ENCODE measurements at places on chromosomes 11 and 22. TPM values are rescaled to one million over a fixed set of nuclear protein-coding genes. Genes with fewer than 3 reads are reported as not detected.

DNA sequence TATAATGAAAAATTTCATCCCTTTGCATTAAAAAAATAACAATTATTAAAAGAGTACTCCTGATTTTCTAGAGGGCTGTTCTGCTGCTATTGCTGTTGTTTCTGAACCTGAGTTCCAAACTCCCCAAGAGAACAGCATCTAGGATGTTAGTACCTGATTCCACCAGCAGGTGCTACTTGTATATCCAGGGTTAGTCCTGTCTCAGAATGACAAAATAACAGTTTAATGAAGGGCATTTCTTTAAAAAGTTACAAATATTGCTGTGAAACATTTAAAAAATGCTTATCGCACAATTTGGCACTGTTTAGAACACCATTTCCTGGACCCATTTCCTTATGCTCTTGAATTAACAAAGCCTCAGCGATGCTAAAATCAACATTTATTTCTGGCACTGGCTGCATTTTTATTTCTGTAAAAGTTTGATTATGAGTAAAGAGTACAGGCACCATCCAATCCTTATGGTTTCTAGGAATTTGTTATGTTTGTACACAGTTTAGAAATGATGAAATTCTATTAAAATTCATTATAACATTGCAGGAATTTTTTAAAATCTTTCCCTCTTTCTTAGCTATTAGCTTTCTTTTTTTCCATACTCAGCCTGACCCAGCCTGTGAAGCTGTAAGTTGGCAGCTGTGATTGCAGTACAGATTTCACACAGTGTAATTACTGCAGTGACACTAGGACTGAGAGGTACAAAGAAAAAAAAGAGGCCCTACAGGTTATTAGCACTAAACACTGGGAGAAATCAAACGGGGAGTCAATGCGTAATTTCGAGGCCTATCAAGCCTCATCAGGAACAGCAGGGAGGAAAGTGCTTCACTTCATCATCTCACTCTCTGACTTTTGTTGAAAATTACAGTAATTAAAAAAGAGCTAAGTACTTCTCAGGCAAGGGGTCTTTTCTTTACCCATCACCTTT, 208.8 kb downstream of the DCDC1 start:
- no peak for DNase-seq

NRXN2 gene
- total RNA-seq, result 3.5 TPM

- no peak for DNase-seq
Measured at GRCh38 chr11:94585399-94585798, 18.2 kb downstream of the PIWIL4 start.

- DNase-seq, result no peak
Measured at GRCh38 chr11:10659339-10660216, 34.0 kb downstream of the IRAG1 start.

DNA sequence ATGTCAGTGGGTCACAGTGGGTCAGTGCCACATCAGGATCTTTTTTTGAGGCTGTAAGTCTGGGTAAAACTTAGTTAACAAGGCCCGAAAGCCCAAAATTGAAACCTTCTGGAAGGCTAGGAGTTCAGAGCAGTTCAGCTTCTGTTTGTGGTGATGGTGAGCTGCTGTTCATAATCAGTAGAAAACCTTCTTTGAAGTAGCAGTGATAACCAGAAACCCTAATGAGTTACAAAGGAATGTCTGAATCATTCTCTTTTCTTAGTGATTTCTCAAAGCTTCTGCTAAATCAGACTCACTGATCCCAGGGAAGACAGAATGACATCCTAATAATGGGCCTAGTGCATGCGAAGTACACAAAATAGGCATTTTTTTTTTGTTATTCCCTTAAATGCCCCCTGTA, 124.7 kb downstream of the PARVA start:
- no peak for DNase-seq

DNA sequence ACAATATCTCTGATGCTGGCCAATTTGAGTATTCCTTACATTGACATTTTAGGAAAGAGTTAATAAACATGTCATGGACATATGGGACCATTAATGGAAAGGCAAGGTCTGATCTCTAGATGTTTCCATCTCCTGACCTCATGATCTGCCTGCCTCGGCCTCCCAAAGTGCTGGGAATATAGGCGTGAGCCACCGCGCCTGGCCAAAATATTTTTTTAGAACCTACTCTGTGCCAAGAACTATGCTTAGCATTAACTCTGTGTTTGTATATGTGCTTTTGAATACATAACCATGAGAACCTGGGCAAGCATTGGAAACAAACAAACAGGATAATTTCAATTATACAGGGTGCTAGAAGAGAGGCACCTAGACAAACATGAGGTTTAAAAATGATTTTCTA, 123.2 kb downstream of the ATG16L2 start:
- DNase-seq, result no peak

- no peak for DNase-seq
Measured at GRCh38 chr11:19912958-19913892, 200.6 kb downstream of the NAV2 start.

GRCh38 chr11:107931206-107931605, 3.0 kb downstream of the RAB39A start:
- DNase-seq, result no peak

DNA sequence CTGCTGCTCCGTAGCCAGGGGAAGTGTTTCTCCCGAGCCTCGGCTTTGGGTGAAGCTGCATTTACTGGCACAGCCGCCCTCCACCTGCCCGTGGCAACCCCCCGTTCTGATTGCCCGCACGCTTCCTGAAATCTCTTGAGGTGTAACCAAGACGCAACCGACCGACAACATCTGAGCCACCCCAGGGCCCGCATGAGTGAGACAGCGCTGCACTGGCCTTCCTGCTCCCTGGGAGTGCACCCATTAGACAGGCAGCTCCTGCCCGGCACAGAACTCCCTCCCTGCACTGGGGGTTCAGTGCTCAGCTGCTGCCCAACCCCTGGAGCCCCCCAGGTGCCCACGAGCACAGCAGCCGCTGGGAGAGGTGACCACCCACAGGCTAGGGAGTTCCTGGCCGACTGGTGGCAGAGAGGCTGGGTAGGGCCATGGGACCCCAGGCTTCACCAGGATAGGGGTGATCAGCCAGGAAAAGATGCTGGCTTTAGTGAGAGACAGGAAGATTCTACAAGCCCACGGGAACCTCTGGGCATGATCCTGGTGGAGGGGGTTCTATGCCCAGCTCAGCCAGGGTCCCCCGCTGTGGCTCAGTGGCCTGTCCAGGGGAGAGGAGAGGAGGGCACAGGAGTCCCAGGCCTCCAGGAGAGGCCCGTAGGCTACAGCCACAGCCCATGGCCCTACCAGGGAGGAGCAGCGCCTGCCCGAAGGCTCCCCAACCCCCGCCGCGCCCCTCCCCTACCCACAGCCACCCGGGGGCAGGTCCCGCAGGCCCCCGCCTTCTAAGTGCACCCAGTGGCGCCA, 14.6 kb downstream of the PLXNB2 start:
- DNase-seq, result no peak

- DNase-seq, result no peak
Measured at GRCh38 chr11:17392872-17393271, 4.4 kb upstream of the KCNJ11 start.

KCNJ11 gene
- total RNA-seq, result 9.8 TPM

- no peak for DNase-seq
Measured at GRCh38 chr11:83153764-83154163, 3.2 kb upstream of the PCF11 start.

GRCh38 chr11:12587333-12587991, 86.8 kb upstream of the TEAD1 start:
- DNase-seq, result no peak

DNA sequence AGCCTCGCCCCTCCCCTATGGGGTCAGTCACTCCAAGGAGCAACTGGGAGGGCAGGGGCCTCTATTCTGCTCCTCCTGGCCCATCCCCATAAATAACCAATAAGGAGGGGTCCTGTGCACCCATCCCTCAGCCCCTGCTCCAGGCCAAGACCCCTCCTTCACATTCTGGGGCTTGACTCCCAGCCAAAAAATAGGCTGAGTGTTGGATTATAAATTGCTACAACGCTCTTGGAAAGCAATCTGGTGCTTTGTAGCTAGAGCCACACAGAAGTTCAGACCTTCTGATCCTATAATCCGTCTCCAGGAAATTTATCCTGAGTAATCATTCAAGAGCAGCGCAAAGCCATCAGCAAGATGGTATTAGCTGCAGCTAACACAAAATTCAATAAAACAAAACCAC, 42.5 kb downstream of the ABCC8 start:
- no peak for DNase-seq

GRCh38 chr11:133985981-133986944, 29.5 kb upstream of the IGSF9B start:
- no peak for DNase-seq

ACR gene
- total RNA-seq, result 0.40 TPM

DNA sequence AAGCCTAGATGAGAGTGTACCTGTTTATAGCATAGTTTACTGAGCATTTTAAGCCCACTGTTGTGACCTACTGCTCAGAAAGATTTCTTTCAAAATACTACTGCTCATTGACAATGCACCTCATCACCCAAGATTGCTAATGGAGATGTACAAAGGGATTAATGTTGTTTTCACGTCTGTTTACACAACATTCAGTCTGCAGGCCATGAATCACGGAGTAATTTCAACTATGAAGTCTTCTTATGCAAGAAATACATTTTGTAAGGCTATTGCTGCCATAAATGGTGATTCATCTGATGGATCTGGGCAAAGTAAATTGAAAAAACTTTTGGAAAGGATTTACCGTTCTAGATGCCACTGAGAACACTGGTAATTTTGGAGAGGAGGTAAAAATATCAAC, 112.9 kb downstream of the KIF18A start:
- no peak for DNase-seq

DNA sequence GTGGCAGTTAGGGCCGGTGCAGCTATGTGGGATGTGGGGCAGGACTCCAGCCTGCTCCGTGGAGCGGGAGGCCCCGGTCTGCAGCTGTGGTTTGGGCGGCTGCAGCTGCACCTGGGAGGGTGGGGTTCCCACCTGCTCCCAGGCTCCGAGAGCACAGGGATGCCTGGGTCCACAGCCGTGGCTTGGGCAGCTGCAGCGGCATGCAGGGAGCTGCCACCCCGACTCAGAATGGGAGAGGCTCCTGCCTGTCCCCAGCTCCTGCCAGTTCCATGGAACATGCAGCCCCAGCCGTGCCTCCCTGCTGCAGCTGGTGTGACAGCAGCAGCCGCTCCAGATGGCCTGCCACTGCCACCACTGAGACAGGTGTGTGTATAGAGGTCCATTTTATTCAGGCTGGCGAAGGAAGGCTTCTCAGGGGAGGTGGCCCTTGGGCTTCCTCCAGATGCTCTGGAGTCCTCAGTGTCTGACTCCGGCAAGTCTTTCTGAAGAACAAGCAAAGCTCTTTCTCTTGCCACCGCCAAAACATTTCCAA, 21.8 kb upstream of the UPK3A start:
- DNase-seq, result no peak

GRCh38 chr11:10990637-10991193, 132.9 kb upstream of the ZBED5 start:
- DNase-seq, result no peak

DNA sequence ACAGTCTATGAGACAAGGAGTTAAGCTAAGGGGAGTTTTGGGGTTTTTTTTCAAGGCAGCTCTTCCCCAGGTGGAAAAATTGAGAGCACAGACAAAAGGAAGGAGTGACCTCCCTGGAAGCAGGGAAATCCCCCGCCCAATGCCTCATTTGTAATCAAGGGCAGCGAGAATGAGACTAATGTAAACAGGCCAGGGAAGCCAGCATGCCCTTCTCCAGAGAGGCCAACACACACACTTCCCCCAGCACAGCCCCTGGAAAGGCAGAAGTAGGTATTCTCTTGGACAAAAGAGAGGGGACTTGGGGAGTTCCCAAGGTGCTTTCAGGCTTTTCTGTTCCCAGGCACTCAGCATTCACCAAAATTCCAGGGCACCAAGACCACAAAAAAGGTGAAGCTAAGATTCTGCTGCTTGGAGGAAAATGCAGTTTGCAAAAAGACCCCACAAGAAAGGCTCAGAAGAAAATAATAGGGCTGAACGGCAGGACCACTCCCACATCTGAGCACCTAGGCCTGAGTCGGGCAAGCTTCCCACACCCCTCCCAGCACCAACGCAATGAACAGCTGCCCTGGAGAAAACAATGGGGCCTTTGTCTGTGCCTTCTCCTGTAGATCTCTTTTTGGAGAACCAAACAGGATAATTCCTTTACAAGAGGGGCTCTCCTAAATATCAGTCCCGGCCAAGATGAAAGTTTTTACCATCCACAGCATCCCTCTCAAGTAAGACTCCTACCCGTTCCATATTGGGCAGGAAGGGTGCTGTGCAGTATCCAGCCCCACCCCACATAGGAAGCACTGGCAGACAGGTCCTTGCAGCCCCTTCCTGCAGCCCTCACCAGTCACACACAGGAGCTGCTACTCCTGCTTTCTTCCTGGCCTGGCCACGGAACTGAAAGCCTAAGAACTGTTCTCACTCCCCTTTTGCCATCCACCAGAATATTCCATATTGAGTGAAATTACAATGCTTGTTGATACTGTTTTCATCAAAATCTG, 70.7 kb upstream of the AKIP1 start:
- no peak for DNase-seq

- no peak for DNase-seq
Measured at GRCh38 chr11:121497176-121497998, 44.6 kb upstream of the SORL1-AS1 start.

TSPAN32 gene
- total RNA-seq, result 26.2 TPM

GRCh38 chr22:33579448-33580093, 340.7 kb downstream of the LARGE1 start:
- peak; percentile 78 for DNase-seq

DNA sequence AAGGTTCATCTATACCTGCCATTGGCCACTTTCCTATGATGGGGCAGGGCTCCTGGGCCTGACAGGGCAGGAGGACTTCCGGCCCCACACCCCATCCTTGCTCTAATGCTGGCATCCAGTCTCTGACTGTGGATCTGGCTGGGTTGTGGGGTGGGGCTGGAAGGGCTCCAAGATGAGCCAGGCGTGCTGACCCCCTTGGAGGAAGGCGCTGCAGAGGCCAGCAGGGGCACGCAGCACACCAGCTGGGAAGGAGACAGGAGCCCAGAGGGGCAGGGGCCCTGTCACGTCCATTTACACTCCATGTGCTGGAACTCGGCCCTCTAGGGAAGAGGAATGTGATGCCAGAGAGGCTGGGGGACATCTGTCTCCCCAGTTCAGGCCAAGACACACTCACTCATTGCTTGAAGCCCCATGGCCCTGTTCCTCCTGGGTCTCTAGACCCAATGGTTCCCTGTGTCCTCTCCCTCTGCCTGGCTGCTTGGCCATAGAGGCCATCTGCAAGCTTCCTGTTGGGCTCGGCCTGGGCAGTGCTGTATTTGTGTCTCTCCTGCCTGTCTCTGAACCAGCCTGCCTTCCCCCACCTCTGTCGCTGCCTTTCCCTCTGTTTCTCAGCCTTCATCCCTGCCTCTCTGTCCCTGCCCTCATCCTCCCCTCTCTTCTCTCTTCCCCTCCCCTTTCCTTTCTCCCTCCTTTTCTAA, 67.5 kb upstream of the NECTIN1 start:
- DNase-seq, result no peak

ART5 gene
- total RNA-seq, result 1.4 TPM

DNA sequence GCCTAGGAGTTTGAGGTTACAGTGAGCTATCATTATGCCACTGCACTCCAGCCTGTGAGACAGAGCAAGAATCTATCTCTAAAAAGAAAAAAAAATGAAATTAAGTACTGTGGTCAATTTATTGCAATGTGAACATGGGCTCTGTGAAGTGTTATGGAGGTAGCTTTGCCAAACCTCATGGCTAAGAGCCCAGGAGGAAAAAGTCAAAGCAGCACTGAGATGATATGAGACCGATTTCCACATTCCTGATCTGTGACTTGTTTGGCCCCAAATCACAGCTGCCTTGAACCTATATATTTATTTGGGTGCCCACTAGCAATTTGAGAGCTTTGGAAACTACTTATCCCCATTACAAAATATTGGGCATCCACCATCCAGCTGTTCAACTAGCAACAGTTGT, 29.8 kb upstream of the TMEM135 start:
- no peak for DNase-seq

GRCh38 chr11:118295815-118296454, 8.6 kb upstream of the CD3E start:
- DNase-seq, result no peak

UBE4A gene
- 38.3 TPM for total RNA-seq

MPZL3 gene
- 3.8 TPM for total RNA-seq
